CD4-positive, alpha-beta T cell treated with Interleukin-6 for 4 hours (primary cell): ENCODE measurements at places on chromosomes 5 and 9.
A peak's percentile ranks its signal among the peaks of the same experiment; 100 is the strongest.

DNA sequence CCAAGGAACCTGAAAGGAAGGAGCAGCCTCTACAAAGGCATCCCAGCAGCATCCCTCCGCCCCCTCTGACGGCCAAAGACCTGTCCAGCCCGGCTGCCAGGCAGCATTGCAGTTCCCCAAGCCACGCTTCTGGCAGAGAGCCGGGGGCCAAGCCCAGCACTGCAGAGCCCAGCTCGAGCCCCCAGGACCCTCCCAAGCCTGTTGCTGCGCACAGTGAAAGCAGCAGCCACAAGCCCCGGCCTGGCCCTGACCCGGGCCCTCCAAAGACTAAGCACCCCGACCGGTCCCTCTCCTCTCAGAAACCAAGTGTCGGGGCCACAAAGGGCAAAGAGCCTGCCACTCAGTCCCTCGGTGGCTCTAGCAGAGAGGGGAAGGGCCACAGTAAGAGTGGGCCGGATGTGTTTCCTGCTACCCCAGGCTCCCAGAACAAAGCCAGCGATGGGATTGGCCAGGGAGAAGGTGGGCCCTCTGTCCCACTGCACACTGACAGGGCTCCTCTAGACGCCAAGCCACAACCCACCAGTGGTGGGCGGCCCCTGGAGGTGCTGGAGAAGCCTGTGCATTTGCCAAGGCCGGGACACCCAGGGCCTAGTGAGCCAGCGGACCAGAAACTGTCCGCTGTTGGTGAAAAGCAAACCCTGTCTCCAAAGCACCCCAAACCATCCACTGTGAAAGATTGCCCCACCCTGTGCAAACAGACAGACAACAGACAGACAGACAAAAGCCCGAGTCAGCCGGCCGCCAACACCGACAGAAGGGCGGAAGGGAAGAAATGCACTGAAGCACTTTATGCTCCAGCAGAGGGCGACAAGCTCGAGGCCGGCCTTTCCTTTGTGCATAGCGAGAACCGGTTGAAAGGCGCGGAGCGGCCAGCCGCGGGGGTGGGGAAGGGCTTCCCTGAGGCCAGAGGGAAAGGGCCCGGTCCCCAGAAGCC is 30.8 kb downstream of the CD180 start:
- peak; percentile 85 for DNase-seq

- no peak for DNase-seq
Observed at GRCh38 chr9:83029531-83030137, 33.3 kb downstream of the RASEF start.

DNA sequence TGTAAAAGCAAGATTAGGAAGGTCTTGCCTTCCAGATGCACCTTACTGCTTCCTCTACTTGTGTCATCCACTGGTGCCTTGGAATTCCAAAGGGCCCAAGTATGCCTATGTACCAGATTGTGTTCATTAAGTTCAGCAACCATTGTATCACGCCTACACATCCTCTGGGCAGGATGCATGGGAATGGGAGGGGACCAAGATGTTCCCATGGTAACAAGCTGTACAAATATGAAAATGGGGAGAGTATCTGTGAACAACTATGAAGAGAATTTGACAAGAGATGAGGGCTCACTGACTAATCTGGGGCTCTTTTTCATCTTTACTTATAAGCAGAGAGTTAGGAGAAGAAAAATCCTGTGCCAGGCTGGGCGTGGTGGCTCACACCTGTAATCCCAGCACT is 137.8 kb upstream of the MAP1B start:
- DNase-seq, result no peak

- DNase-seq, result no peak
Observed at GRCh38 chr5:102314328-102314727, 18.2 kb upstream of the SLCO4C1 start.
